ENCODE measurements at places on chromosomes 5 and 9.

- no peak for DNase-seq
Measured at GRCh38 chr5:102539562-102539961, 40.8 kb upstream of the SLCO6A1 start.

- no peak for DNase-seq
Measured at GRCh38 chr9:134585746-134586706, 55.6 kb upstream of the COL5A1 start.

DNA sequence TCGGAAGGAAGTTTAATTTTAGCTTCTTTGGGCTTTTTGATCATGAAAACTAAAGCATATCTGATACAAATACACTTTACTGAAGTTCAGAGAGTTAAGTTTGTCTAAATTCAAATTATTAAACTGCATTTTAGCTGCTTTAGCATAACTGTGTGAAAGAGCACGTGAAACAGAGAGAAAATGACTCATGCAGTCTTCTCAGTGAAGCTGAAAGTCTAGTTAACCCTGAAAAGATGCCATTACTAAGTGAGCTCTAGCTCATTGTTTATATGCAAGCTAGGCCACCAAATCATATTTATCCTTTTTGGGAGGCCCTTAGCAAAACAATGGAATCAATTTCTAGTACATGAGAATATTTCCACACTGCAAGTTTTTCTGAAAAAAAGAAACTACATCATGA, 27.6 kb downstream of the TPD52L3 start:
- no peak for DNase-seq

DNA sequence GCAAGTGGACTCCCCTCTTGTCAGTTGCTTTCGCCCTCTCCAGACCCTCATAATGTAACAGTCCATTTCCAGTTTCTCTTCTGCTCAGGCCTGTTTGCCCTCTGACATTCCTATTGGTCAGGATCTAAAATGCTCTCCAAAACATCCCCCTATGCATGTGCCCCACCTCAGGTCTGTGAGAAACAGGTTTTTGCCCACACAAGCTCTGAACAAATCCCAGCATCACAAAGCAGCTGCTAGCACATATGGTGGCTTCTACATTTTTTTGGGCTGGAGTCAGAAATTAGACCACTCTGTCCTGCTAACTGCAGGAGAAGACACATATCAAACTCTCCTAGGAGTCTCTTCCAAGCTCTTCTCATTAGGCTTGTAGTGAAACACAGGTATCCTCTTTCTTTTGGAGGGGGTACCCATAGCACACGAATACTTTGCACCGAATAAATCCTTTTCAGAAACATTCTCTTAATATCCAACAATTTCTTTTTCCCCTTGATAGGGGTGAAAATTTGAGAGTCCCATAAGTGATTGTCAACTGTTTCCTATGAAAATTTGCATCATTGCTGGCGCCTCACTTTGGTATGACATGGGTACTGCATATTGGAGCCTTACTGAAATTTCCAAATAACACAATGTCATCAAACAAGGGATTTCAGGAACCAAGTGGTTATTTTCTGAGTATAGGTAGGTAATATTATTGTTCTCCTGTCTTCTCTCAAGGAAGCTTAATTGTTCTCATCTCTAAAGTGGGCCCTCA, 19.3 kb upstream of the HSPA9 start:
- DNase-seq: no peak
